Aortic smooth muscle cell (primary cell): ENCODE measurements at places on chromosomes 6 and 20. TPM values are rescaled to one million over a fixed set of nuclear protein-coding genes. Genes with fewer than 3 reads are reported as not detected.

Gene VGLL2
- total RNA-seq, result not detected in 2 replicates

Gene FAM209B
- not detected in 2 replicates for total RNA-seq

Gene PAX1
- not detected in 2 replicates for total RNA-seq

Gene CTNNBL1
- total RNA-seq, result 26.3 and 26.8 TPM in 2 replicates

Gene ENPP5
- total RNA-seq, result 0.87 and 4.5 TPM in 2 replicates

Gene ETV7
- total RNA-seq, result under 0.01 and 0.37 TPM in 2 replicates

Gene SLC17A3
- not detected in 2 replicates for total RNA-seq

Gene TRIM31
- total RNA-seq, result not detected in 2 replicates

Gene LY6G6F
- not detected in 2 replicates for total RNA-seq

Gene DNMT3B
- 2.2 and 2.9 TPM in 2 replicates for total RNA-seq

Gene PPP1R16B
- 0.75 and 1.5 TPM in 2 replicates for total RNA-seq

Gene PTPN1
- total RNA-seq, result 24.0 and 24.4 TPM in 2 replicates

Gene KCNK16
- not detected in 2 replicates for total RNA-seq

Gene PTCRA
- total RNA-seq, result 0.12 TPM in 1 of 2 replicates, not detected in the other

Gene FERMT1
- 0.53 and 1.2 TPM in 2 replicates for total RNA-seq

Gene TRDN
- not detected in 2 replicates for total RNA-seq

Gene BPIFB1
- not detected in 2 replicates for total RNA-seq

Gene CNR1
- 0.50 and 1.3 TPM in 2 replicates for total RNA-seq

Gene CCDC170
- 0.31 and 2.0 TPM in 2 replicates for total RNA-seq

Gene MICB
- total RNA-seq, result 14.4 and 20.9 TPM in 2 replicates

Gene MAP3K7
- 26.7 and 31.7 TPM in 2 replicates for total RNA-seq

Gene ZNF831
- not detected in 2 replicates for total RNA-seq

Gene ANGPT4
- not detected in 2 replicates for total RNA-seq

Gene ECT2L
- total RNA-seq, result under 0.01 TPM in 1 of 2 replicates, not detected in the other

Gene F13A1
- total RNA-seq, result not detected in 2 replicates

Gene INSM1
- not detected in 2 replicates for total RNA-seq

Gene CGA
- not detected in 2 replicates for total RNA-seq

Gene EYS
- under 0.01 TPM in 2 replicates for total RNA-seq

Gene LPA
- not detected in 2 replicates for total RNA-seq

Gene NUS1
- total RNA-seq, result 15.3 and 16.5 TPM in 2 replicates

Gene JPH2
- total RNA-seq, result 0.13 and 0.37 TPM in 2 replicates

Gene RAMACL
- 0.66 and 2.1 TPM in 2 replicates for total RNA-seq

Gene MDFI
- 0.19 and 0.26 TPM in 2 replicates for total RNA-seq

Gene PCK1
- total RNA-seq, result not detected in 2 replicates

Gene XRN2
- 85.5 and 91.6 TPM in 2 replicates for total RNA-seq

Gene HLA-DQB1
- not detected in 2 replicates for total RNA-seq

Gene NR2E1
- total RNA-seq, result not detected in 2 replicates

Gene OR2B3
- total RNA-seq, result not detected in 2 replicates

Gene LAMA2
- total RNA-seq, result 109 and 138 TPM in 2 replicates

Gene C6orf15
- not detected in 2 replicates for total RNA-seq

Gene C20orf202
- not detected in 2 replicates for total RNA-seq

Gene PRR18
- not detected in 2 replicates for total RNA-seq

Gene GTF3C6
- total RNA-seq, result 77.3 and 79.8 TPM in 2 replicates

Gene PHACTR3
- total RNA-seq, result not detected in 2 replicates

Gene MYL9
- total RNA-seq, result 11.6 and 21.9 TPM in 2 replicates

Gene SLC13A3
- total RNA-seq, result 1.2 and 1.5 TPM in 2 replicates

Gene LINC00237
- total RNA-seq, result not detected in 2 replicates

Gene TOX2
- under 0.01 and 0.25 TPM in 2 replicates for total RNA-seq

Gene SPTLC3
- total RNA-seq, result 14.7 and 15.1 TPM in 2 replicates
